ENCODE measurements at places on chromosomes 4 and X. TPM values are rescaled to one million over a fixed set of nuclear protein-coding genes. Genes with fewer than 3 reads are reported as not detected.

CPLX1 gene
- total RNA-seq: not detected

FAM53A gene
- total RNA-seq: 0.85 TPM

SOWAHD gene
- total RNA-seq: 0.43 TPM

TMPRSS11B gene
- not detected for total RNA-seq

GUCY1A1 gene
- total RNA-seq: 0.71 TPM

ZNF595 gene
- total RNA-seq: 7.6 TPM

NHS gene
- total RNA-seq: 1.2 TPM

GPR173 gene
- 1.6 TPM for total RNA-seq

POLN gene
- total RNA-seq: 2.3 TPM

HSPA4L gene
- 4.0 TPM for total RNA-seq

ART3 gene
- 0.09 TPM for total RNA-seq

IBSP gene
- total RNA-seq: not detected

XKRX gene
- under 0.01 TPM for total RNA-seq

AREG gene
- total RNA-seq: not detected

GPR78 gene
- total RNA-seq: 3.0 TPM

SPOCK3 gene
- total RNA-seq: 0.43 TPM

NXF2 gene
- not detected for total RNA-seq

FAM236D gene
- total RNA-seq: not detected

MOB1B gene
- total RNA-seq: 7.8 TPM

SRPK3 gene
- total RNA-seq: 0.43 TPM
